Smooth muscle cell of the umbilical artery (primary cell): ENCODE measurements at places on chromosomes 5 and 9. TPM values are rescaled to one million over a fixed set of nuclear protein-coding genes. Genes with fewer than 3 reads are reported as not detected.

IGFBPL1 gene
- 0.32 TPM in 1 of 2 replicates, not detected in the other for total RNA-seq

IFNA13 gene
- total RNA-seq, result not detected in 2 replicates

ECSCR gene
- total RNA-seq, result 0.30 and 0.74 TPM in 2 replicates

OSMR gene
- total RNA-seq, result 111 and 114 TPM in 2 replicates

ABL1 gene
- total RNA-seq, result 55.2 and 116 TPM in 2 replicates
